Adipocyte (in vitro differentiated cells): ENCODE measurements at places on chromosomes 11 and 22.

GRCh38 chr11:133530501-133530835 lies 1.8 kb downstream of the OPCML start:
- no peak for DNase-seq

DNA sequence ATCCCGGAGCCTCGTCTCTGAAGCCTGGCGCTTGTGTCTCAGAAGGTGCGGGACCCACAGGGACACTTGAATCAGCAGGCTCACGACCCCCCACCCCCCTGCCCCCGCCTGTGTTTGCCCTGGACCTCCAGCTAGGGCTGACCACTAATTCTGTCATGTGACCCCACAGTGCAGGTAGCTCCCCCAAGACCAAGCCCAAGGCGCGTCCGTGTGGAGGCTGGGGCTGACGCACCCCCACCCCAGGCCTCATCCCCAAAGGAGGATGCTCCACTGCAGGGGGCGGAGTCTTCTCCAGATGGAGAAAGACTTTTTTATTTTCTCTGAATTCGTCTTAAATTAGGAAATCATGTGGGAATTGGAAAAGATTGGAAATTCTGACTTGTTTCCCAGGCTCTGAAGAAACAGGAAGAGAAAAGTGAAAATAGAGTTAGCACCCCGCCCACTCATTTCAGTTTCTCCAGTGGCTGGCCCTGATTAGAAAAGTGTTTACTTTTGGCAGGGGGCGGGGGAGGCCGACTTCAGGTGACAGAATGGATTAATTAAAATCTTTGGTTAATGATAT lies 1.0 kb upstream of the RELA start:
- peak; percentile 81 for DNase-seq

- DNase-seq = no peak
These were observed 9.6 kb upstream of the CBLIF start for GRCh38 chr11:59854871-59855270.

DNA sequence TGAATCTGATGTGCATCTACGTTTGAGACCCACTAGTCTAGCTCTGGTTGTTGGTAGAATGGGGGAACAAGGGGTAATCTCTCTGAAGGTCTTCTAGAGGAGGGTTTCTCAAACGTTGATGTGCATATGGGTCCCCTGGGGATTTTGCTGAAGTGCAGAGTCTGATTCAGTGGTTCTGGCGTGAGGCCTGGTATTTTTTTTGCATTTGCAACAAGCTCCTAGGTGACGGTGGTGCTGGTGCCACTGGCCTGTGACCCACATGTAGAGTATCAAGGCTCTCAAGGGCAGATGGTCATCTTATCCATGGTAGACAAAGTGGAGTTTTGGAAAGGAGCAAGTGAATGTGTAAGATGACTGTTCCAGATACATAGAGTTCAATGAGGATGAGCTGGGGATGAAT lies 97.1 kb downstream of the CEP164 start:
- DNase-seq = no peak

GRCh38 chr11:100574894-100575769 lies 112.0 kb upstream of the ARHGAP42 start:
- DNase-seq = peak; percentile 39
